ENCODE measurements at places on chromosomes 2 and 18.

DNA sequence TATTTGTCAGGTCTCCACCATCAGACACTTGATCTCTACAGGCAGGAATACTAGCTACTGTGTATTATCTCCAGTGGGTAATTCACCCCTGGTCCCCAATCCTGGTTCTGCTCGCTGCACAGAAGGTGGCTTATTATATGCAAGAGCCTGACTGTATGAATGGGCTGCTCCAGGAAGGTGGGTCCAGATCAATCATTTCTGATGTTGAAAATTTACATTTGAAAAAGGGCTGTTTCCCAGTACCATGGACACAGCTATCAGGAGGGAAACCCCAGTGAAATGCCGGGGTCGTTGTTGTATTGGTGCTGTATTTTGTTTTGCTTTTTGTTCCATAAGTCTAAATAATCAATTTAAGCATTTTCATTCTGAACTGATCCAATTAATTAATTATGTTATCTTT, 367.6 kb downstream of the RND3 start:
- DNase-seq: no peak

GRCh38 chr2:240420206-240421104, 15.0 kb upstream of the GPC1 start:
- peak; percentile 9 for DNase-seq

- no peak for DNase-seq
These were observed 62.6 kb downstream of the PLCL1 start for GRCh38 chr2:197867033-197867432.

DNA sequence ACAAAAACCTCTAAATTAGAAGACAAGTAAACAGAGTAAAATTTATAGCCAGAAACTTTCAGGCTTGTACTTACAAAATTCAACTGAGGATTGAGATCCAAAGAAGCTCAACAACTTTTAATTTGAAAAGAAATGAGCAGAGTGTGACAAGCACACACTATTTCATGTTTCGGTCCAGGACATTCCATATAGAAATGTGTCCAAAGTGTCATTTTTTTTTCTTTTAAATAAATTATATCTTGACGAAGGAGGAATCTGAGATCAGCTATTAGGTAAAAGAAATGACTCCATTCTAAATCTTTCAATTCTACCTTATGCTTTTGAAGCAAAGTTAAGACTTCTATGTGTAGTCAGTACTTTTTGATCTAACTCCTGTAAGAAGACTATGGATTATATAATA, 4.6 kb downstream of the FN1 start:
- DNase-seq: no peak

GRCh38 chr2:43194121-43194869, 32.1 kb downstream of the ZFP36L2 start:
- no peak for DNase-seq

GRCh38 chr18:24443870-24444269, 16.6 kb upstream of the HRH4 start:
- no peak for DNase-seq

DNA sequence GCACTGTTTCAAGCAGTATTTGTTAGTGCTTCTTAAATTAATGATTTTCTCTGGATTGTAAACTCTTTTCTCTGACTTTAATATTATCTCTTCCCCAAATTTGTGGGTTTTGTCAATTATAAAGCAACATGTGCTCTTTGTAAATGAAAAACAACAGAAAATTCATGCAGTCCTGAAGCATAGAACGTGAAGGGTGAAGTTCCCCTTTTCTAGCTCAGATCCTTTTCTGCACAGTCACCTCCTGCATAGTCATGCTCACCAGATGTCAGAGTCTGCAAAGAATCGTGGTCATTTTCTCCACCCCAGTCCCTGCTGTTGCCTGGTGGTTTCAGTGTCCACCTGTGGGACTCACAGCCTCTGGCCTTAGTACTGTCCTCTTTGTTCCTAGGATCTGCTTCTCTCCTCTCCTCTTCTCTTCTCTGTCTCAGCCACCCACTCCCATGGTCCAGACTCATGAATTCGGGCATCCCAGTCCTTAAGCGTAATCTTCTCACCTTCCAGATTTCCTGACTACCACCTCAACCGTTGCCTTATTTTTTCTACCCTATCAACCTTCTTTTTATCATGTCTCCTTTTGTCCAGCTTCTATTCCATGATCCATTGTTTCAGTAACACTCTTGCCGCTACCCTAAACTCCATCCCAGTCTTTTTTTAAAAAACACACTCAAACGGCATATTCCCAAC, 229.1 kb downstream of the RTP5 start:
- DNase-seq: no peak

- DNase-seq: no peak
These were observed 491 bp downstream of the ALK start for GRCh38 chr2:29920631-29921559.

DNA sequence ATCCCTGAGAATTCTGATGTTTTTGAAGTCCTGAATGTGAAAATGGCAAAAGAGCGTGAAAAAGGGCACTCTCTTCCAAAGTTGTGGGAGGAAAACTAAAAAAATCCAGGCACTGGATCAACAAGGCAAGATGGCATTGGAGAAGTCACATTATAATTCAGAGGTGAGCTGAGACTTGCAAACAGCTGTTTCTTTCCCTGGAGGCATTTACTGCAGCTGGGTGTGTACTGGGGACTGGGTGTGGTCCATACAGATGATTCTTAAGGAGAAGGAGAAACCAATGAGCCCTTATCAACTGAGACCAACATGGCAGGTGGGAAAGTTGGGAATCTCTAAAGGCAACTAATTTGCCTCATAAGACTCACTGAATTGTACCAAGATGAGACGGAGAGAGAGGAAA, 313.9 kb downstream of the TRIB2 start:
- DNase-seq: no peak

DNA sequence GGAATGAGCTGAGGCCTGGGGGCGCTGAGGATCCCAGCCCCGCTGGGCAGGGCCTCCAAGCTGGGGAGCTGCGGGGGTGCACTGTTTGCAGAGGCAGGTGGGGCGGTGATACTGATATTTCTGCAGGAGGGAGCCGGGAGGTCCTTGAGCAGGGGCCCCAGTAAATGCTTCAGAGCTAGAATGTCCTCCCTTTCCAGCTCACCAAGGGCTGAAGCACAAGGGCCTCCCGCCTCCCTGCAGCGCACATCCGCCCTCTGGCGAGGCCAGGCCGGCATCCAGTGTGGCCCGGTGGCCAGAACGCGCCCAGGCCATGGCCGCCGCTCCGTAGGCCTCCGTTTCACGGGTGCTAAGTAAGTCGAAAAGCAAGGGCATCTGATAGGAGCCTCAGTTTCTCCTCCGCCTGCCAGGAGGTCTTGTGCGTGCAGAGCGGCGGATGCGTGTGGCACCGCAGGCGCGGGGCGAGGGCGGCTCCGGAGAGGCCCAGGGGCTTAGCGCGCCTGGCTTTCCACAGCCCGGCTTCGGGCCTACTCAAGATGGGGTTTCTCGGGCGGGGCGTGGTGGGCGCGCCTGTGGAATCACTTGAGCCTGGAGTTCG, 29.5 kb upstream of the CHMP1B start:
- DNase-seq: no peak

DNA sequence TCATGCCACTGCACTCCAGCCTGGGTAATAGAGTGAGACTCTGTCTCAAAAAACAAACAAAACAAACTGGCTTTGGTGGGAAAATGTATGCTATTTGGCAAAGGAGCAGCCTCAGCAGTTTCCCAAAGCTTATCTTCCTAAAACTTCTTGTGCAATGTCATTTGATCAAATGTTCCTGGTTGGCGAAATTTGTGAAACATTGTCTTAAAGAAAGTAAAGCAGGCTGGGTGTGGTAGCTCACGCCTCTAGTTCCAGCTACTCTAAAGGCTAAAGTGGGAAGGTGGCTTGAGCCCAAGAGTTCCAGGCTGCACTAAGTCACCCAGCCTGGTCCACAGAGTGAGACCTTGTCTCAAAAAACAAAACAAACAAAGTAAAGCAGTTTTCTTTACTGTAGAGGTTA, 17.3 kb upstream of the TAF4B start:
- DNase-seq: no peak

GRCh38 chr2:80326214-80326613, 21.7 kb upstream of the LRRTM1 start:
- DNase-seq: no peak

- DNase-seq: no peak
These were observed 38.5 kb downstream of the RPRD1A start for GRCh38 chr18:36028859-36029258.

- DNase-seq: no peak
These were observed 47.1 kb upstream of the SPRED2 start for GRCh38 chr2:65479524-65479923.

DNA sequence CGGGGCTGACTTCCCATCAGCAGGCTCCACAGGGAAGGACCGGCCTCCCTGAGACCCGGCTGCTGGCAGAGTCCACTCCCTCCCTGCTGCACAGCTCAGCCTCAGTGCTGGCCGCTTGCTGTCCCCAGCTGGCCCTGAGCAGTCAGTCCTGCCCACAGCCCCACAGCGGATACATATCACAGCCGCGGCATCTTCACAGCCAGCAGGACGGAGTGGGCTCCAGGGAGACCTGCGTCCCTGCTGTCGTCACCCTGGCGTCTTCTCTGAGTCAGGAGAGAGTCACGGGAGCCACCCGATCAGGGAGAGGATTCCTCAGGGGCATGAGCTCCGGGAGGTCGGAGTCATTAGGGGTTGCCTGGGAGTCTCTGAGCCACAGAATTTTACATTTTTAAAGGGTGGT, 13.1 kb upstream of the SNTG2 start:
- DNase-seq: no peak

GRCh38 chr2:147250652-147251356, 594.0 kb upstream of the ACVR2A start:
- no peak for DNase-seq

DNA sequence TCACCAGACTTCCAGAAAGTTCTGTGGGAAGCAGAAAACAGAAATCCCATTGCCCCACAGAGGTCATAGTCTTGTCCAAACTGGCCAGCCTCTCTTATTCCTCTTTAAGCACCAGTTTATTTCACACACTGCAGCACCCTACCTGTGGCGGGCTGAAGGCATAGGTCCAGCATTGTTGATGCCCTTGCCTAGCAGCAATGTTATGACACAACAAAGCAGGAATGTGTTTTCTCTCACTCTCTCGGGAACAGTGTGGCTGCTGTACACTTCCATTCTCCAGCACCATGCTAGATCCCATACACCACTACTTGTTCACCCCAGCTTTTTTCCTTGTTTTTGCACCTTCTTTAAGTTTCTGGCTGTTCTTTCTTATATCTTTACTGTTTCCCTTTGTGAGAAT, 181.6 kb downstream of the DNAH6 start:
- no peak for DNase-seq

Measured in omental fat pad (tissue), 4 donors.